K562 (cell line): ENCODE measurements at places on chromosomes 11 and 22. TPM values are rescaled to one million over a fixed set of nuclear protein-coding genes. Genes with fewer than 3 reads are reported as not detected.

- DNase-seq, result no peak
These were observed 64.6 kb downstream of the RPL27A start for GRCh38 chr11:8747173-8747572.

- DNase-seq, result no peak
These were observed 73.3 kb upstream of the CSNK2A3 start for GRCh38 chr11:11426226-11426952.

GRCh38 chr11:120210626-120211521, at the start of gene OAF:
OAF (plus strand) TSS chr11:120211032; CDS start chr11:120211280, 248 bp downstream.
- DNase-seq, result peak; percentile 88

UPK3A gene
- polyA plus RNA-seq, result not detected in 2 replicates

ANO9 gene
- 10.7 and 10.8 TPM in 2 replicates for polyA plus RNA-seq
